ENCODE measurements at places on chromosomes 3 and 15. TPM values are rescaled to one million over a fixed set of nuclear protein-coding genes. Genes with fewer than 3 reads are reported as not detected.

Gene GOLGA6D
- not detected for total RNA-seq

Gene MELTF
- 41.9 TPM for total RNA-seq

Gene RTP3
- not detected for total RNA-seq

Gene SH2D7
- total RNA-seq: not detected

Gene ARHGAP31
- total RNA-seq: 7.0 TPM

Gene SOX14
- not detected for total RNA-seq
